ENCODE measurements at places on chromosomes 6 and 20.

GRCh38 chr20:16132036-16132798 lies 441.0 kb downstream of the KIF16B start:
- DNase-seq: no peak

DNA sequence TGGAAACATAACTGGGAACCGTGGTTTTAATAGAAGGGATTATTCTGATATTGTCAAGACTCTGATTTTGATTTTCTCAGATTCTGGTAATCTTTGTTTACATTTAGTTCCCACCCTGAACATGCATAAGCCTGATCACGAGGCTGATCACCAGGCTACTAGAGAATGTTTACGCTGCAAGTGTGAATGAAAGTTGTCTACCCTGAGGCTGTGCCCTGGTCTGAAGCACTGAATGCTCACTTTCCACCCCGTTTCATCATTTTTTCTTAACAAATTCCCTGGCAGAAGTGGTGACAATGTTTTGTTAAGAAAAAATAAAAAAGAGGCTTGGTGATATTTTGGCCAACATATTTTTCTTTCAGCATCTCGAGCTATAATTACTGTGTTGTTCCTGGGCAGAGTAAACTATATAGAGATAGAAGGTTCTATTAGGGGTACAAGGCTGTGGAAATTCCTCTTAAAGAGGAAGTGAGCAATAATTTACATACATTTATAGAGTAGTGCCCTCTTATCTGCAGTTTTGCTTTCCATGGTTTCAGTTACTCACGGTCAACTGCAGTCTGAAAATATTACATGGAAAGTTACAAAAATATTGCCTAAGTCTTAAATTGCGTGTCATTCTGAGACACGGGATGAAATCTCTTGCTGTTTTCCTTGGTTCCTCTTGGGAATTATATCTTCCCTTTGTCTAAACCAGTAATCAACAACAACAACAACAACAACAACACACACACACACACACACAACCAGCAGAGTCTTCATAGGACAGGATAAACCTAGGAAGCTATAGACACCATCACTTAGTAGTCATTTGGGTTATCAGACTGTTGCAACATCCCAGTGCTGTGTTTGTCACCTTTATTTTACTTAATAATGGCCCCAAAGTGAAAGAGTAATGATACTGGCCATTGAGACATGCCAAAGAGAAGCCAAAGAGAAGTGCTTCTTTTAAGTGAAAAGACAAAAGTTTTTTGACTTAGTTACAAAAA lies 566.6 kb upstream of the CITED2 start:
- DNase-seq: no peak

- DNase-seq: no peak
Measured at GRCh38 chr6:134322216-134322615, 4.3 kb upstream of the SGK1 start.

DNA sequence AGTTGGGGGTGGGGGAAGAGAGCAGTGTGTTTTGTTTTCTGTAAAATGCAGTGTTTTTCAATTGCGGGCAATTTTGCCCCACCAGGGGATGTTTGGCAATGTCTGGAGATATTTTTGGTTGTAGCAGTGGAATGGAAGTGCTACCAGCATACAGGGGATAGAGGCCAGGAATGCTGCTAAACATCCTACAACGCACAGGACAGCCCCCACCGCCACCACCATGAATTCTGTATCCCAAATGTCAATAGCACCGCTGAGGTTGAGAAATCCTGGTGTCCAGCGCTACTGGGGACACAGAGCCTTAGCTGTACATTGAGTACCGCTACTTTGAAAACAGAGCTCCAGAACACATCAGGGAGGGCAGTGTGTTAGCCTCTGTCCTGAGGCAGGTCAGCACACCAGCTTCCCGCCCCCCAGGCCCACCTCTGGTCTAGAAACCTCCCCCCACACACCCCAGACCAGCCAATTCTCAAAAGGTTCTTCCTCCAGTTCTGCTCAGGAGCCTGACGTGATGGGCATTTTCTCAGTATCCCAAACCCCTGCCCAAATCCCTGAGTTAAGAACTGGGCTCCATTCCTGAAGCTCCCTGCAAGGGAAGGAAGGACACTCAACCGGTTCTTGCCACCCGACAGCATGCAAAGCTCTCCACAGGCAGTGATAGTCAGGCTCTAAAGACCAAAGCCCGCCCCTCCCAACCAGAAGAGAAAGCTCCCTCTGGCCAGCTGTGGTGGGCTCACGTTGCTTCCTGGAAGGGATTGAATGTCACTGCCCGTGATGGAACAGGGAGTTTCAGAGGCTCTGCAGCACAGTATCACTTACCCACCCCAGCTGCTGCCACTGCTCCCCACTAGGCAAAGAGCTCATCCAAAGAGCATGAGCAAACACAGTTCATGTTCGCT lies 321.5 kb upstream of the JARID2 start:
- no peak for DNase-seq

DNA sequence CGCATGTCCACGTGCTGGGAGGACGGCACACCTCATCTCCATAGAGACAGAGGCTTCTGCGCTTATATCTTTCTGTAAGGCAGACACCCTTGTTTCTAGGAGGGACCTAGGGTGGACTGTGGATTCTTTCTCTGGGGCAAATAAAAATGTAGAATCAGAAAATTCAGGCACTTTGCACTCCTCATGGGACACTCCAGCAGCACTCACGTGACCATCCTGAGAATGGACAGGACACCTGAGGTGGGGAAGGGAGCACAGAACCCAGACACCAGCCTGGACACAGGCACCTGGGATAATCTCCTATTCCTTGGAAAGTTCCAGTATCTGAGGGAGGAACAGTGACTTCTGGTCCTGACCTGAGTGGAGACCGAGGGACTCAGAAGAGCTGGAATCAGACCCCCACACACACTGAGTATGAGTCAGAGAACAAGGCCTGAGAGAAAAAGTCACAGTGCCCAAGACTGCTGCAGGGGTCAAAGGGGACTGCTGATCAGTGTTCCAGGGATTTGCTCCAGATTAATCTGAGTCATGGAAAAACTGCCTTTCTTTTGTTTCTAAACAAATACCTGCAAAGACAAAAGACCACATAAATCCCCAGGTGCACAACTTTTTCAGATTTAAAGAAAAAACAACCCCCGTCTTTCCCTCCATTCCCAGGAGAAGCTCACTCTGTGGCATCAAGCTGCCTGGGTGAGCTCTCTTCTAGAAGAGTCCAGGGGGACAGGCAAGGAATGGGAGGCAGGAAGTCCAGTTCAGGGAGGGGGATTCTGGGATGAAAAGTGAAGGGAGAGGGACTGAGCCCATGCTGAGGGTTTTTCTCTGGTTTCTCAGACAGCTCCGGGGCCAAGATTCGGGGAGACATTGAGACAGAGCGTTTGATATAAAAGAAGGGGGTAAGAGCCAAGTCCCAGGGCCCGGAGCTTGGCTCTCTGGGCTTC lies 35.6 kb upstream of the MICB start:
- DNase-seq: no peak

DNA sequence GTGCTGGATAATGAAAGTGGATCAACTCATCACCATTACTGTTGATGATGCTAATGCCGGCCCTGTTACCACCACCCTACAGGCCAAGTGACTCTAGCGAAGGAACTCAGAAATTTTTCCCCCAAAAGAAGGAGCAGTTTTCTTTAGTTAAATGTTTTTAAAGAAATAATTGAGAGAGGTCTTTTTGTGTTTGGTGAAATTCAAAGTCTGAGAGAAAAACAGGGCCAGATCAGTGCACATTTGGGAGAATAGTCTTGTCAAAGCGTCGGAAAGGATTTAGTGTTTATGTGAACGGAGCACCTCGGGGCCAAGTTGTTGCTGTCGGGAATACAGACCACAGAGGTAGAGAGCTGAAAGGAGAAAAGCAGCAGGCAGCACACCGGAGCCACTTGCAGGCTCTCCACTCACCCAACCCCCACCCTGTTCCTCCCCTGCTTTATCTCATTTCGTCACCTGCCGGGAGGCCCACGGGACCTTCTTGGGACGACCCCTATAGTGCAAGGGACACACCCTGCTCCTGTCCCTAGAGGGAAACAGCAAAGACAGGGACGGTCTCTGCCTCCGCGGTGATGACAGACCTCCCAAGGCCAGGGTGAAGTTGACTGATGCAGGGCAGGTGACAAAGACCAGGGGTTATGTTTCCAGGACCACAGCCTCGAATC lies 6.8 kb downstream of the TFAP2B start:
- no peak for DNase-seq

- no peak for DNase-seq
Measured at GRCh38 chr6:90537723-90538258, 49.1 kb downstream of the MAP3K7 start.

GRCh38 chr6:130858498-130859160 lies 31.4 kb downstream of the SMLR1 start:
- no peak for DNase-seq

DNA sequence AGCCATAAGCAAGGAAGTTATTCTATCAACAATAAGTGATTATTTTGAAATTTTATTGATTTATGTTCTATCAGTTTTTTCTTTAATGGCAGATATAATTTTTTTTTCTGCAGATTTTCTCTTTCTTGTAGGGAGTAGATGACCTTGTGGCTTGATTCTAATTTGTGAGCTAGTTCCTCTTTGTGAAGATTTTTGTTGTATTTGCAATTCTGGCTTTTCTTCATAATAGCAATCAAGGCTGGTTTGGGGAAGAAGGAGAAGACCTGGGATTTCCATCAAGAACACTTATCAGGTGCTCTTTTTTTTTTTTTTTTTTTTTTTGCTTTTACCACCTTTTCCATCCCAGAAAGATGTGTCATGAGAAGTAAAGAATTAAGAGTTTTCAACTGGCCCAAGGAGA lies 324.2 kb upstream of the MAN1A1 start:
- no peak for DNase-seq

- no peak for DNase-seq
Measured at GRCh38 chr6:113829696-113830045, 27.5 kb upstream of the MARCKS start.

DNA sequence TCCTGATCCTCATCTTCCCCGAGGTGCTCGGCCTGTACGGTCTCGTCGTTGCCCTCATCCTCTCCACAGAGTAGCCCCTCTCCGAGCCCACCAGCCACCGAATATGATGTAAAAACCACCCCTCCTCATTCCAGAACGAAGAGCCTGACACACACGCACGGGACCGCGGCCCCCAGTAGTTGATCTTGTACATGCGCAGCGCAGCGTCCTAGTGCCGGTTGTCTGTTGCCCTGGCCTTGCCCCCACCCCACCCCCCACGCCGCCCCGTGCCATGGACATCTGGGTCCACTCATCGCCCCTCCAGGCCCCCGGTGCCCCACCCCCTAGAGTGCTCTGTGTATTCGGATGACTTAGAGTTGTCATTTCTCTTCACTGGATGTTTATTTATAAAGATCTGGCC lies 5.2 kb upstream of the PRPH2 start:
- no peak for DNase-seq

DNA sequence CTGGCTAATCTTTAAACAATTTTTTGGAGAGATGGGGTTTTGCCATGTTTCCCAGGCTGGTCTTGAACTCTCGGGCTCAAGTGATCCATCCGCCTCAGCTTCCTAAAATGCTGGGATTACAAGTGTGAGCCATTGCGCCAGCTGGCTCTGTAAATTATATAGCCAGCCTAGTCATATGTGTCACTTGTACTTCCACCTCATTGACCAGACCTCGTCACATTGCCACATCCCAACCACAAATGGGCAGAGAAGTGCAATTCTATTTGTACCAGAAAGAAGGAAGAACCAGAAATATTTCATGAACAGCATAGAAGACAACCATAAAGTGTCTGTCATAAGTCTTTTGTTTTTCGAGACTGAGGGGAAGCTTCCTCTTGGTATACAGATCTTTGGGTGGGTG lies 304.9 kb upstream of the RNF24 start:
- no peak for DNase-seq

- DNase-seq: no peak
Measured at GRCh38 chr6:79755967-79756366, 124.8 kb downstream of the SH3BGRL2 start.

DNA sequence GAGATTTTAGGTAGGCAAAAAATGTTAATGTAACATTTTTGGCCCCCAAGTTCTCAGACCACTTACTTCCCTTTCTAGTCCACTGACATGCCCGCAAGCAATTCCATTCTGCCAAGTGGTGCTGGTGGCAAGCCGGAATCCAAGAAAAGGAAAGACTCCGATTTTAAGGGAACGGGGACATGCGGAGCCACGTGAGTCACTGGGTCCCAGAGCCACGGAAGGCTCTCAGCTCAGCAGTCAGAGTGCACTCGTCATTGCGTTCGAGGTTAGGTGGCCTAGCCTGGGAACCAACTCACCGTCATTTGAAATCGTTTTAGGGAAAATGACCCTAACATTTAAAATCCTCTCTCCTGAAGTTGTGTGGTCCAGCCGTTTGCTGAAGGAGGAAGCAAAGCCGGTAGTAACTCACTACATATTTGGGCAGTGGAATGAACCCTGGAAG lies 711 bp upstream of the SIRT5 start:
- DNase-seq: peak; percentile 8

DNA sequence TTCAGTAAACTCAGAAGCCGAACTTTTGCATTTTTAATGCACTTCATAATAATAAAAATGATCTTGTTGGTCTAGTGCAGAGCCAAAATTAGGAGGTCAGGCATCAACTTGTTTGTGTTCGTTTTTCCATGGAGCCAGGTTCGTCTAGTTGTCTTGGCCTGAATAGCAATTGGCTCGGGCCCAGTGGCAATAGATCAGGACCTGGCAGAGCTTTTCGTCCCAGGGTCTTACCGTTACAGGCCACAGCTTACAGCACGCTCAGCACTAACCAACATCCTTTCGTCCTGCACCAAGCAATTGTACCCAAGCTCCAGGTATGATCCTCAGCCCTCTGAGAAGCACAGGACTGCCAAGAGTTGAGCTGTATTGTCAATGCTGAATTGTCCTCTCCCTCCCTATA lies 240.5 kb upstream of the PLN start:
- DNase-seq: no peak

- peak; percentile 8 for DNase-seq
Measured at GRCh38 chr20:16821211-16822089, 73.3 kb downstream of the OTOR start.

DNA sequence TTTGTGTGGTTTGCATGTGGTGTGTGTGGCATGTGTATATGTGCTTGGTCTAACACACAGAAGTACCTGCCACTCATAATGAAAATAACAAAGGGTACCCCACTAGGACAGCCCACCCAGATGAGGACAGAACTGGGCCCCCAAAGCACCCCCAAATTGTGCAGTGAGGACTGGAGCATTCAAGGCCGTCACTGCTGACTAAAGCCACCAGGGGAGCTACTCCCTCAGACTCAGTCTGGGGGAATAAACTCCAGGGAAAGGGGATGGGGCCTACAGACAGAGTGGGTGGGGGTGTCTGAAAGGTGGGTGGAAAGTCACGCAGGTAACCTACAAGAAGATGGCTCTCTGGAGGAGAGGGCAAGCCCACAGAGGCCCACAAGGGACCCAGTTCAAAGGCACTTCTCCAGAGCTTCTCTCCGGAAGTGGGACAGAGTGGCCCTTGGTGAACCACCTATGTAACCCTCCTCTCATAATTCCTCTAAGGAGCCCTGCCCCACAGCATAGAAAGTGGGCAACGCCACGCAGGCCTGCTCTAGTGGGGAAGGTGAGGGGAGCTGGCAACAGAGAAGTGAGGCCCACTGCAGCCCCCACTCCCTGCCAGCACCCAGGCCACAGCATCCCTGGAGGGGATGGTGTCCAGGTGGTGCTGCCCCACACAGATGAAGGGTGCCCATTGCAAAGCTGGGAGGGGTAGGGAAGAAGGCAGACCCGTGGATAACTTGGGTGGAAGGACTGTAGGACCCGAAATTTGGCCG lies 122.8 kb upstream of the MAFB start:
- no peak for DNase-seq

GRCh38 chr6:56710967-56711366 lies 68.3 kb upstream of the DST start:
- DNase-seq: no peak

- no peak for DNase-seq
Measured at GRCh38 chr6:91719414-91719813, 1132.5 kb upstream of the MAP3K7 start.

GRCh38 chr6:33689148-33689494 lies 22.4 kb downstream of the UQCC2 start:
- DNase-seq: no peak
